ENCODE measurements at places on chromosomes 2 and 18.

DNA sequence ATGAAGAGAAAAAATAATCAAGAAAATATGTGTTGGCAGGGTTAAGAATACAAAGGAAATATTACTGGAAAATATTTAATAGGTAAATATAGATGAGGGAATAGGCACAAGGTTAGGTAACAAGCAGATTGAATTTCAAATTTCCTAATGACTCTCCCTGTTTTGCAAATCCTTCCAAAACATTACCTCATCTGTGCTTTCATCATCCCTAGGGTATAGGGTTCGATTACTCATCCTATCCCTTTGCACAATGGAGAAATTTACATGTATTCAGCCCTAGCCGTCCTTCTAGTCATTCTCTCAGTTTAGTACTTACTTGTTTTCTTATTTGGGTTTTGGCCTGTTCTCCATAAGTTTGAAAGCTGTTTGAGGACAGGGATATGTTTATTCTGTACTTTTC lies 864.6 kb upstream of the FSHR start:
- DNase-seq, result no peak

- no peak for DNase-seq
These were observed 133.6 kb upstream of the MC4R start for GRCh38 chr18:60506190-60506589.

GRCh38 chr2:224428787-224429440 lies 27.0 kb upstream of the FAM124B start:
- no peak for DNase-seq

- DNase-seq, result peak; percentile 76
These were observed 187.0 kb upstream of the COL3A1 start for GRCh38 chr2:188787021-188787657.

- DNase-seq, result no peak
These were observed 54.5 kb downstream of the COL6A3 start for GRCh38 chr2:237359518-237359840.

- no peak for DNase-seq
These were observed 41.4 kb downstream of the TRAPPC12 start for GRCh38 chr2:3420769-3421397.

GRCh38 chr18:56702946-56703345 lies 51.8 kb downstream of the WDR7 start:
- no peak for DNase-seq

DNA sequence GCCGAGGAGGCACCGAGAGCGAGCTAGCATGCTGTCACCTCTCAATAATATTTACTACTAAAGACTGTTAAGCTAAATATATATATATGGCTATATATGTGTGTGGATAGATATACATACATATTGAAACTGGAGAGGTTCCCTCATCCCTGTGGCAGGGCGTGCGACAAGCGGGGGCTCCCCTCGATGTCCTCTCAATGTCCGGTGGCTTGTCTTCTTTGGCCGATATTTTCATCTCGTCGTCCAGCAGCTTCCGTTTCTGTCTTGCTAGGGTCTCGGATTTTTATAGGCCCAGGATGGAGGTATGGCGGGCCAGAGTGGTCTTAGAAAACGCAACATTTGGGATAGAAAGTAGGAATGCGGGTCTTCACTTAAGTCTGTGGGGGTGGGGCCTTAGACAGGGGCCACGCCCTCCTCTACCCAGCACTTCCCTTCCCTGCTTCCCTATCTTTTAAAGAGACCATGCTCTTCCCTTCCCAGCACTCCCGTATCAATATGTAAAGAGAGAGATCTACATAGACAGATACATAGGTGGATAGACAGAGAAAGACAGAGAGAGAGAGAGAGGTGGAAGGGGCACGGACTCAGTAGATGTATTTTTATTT lies 866.8 kb downstream of the DSC3 start:
- no peak for DNase-seq

- DNase-seq, result no peak
These were observed 49.7 kb downstream of the CYRIA start for GRCh38 chr2:16615687-16616615.

DNA sequence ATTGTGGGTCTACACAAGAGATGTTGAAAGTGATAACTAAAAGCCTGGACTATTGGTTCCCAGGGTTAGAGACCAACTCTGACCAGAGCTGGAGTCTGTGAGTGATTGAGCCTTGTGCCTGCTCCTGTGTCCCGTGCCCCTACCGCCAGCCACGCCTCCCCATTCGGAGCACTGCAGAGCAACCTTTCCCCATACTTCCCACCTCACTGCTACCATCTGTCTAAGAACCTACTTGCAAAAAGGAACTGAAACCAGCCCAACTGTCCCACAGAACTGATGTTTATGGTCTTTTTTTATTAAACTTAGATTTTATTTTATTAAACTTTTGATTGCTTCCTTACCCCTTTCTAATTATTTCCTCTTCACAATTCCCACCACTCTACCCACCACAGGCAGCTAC lies 300.3 kb upstream of the MGAT5 start:
- DNase-seq, result no peak

Data from GM04504 (cell line).